Stimulated activated CD8-positive, alpha-beta memory T cell treated with anti-CD3 and anti-CD28 coated beads, Interleukin-7, amount 100 ng/mL, for 4 hours (primary cell): ENCODE measurements at places on chromosomes 4 and X.

- DNase-seq = no peak
Measured at GRCh38 chr4:62806816-62807215, 1602.4 kb downstream of the TECRL start.

- DNase-seq = no peak
Measured at GRCh38 chrX:17020851-17021821, 74.7 kb downstream of the REPS2 start.

DNA sequence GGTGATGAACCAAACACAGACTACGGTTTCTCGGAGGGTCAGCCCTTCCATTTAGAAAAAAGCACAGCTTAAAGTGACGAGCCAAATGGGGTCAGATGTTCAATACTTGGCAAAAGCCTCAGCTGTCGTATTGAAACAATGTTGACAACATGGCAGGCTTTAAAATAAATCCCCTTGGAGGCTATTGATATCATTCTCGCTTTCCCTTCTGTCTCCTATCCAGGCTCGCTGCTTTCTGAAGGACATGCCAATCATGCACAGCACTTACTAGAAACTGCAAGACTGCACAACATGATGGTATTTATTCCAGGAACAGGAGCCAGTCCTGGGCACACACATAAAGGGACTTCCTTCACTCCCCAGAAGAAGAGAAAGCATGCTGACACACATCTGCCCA lies 137.9 kb downstream of the SLC7A11 start:
- DNase-seq = no peak

DNA sequence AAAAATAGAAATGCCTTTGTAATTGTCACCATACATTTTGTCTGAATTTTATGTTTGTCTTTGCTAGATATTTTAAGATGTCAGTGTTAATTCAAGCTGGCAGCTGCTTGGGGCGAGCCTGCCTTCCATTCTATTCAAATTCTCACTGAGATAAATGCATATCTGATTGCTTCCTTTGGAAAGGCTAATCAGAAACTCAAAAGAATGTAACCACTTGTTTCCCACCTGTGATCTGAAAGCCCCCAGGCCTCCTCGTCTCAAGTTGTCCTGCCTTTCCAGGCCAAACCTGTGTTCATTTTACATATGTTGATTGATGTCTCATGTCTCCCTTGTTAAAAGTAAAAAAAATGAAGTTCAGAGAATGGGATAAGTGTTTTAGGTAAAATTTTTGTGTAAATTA lies 318.7 kb upstream of the TECRL start:
- no peak for DNase-seq

DNA sequence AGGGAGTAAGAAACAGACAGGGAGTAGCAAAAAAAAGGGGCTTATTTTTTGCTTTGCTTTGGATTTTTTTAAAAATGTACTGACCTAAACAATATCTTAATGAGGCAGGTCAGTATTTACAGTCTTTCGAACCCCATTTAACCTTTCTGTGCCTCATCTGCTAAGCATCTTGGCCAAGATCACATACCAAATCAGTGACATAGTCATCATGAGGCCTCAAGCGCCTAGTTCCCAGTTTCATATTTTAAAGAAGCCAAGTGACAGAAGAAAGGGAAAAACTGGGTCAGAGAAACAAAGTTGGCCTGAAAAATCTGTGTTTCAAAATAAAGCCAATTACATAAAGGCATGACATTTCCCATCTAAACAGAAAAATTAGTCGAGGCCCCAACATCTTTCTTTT lies 94.6 kb upstream of the WDR44 start:
- DNase-seq = no peak

GRCh38 chr4:14155803-14156202 lies 528.3 kb upstream of the BOD1L1 start:
- DNase-seq = no peak

DNA sequence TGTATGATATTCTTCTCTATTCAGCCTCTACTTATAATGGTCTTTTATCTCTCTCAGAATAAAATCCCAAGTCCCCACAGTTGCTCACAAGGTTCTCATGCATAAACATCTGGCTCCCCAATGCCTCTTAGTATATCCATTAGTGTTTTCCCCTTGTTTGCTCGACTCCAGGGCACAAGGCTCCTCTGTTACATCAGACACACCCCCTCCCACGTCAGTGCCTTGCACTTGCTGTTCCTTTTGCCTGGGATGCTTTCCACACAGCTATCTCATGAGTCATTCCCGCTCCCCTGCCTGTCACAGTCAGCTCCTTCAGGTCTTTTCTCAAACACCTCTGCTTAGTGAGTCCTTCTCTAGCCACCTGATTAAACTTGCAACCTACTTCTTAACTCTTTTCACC lies 260.2 kb downstream of the IL1RAPL1 start:
- DNase-seq = no peak

DNA sequence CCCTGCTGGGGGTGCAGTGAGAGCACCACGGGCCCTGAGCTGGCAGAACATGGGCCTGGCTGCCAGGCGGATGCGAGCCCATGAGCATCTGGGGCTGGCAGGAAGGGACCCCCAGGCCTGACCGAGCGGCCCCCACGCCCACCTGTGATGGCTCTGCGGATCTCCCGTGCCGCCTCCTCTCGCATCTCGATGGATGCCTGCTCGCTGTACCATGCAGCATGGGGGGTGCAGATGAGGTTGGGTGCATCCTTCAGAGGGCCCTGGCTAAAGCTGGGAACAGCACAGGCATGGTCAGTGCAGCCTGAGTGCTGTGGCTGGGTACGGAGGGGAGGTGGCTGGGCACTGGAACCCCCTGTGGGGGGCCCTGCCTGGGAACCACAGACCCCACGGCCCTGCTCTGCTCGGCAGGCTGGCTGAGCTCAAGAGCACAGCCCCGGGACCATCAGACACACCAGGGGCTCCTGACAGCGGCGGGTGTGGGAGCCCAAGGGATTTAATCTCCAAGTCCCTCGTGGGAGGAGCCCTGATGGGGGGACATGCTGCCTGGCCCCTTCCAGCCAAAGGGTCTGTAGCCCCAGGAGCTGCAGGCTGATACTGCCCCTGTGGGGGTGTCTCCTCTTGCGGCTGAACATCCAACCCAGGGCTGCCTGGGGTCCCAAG lies 35.5 kb downstream of the CTBP1 start:
- DNase-seq = no peak

- no peak for DNase-seq
Measured at GRCh38 chr4:51943221-51943620, 76.9 kb downstream of the LRRC66 start.

GRCh38 chr4:127642169-127642568 lies 9.4 kb downstream of the INTU start:
- no peak for DNase-seq
